ENCODE measurements at places on chromosomes 12 and 14.

GRCh38 chr12:10501030-10501429 lies 4.7 kb upstream of the EIF2S3B start:
- DNase-seq: peak; percentile 3

- DNase-seq: no peak
Measured at GRCh38 chr12:108048686-108049085, 80.4 kb upstream of the WSCD2 start.

DNA sequence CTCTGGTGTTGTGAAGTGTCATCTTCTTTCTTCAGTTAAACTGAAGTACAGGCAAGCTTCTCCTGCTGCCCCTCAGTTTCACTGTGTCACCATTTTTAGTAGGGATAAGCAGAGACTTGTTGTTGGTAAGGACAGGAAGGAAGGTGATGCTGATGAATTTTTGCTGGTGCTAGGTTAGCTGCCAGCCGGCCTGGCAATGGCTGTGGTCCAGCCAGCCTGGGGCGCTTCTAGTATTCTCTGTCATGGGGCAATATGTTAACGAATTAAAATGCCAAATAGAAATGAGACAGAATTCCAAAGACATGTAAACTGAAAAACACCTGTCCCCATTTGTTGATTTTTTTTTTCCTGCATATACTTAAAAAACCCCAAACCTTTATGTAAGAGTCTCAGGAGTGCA lies 602.9 kb downstream of the DIO2 start:
- DNase-seq: no peak

DNA sequence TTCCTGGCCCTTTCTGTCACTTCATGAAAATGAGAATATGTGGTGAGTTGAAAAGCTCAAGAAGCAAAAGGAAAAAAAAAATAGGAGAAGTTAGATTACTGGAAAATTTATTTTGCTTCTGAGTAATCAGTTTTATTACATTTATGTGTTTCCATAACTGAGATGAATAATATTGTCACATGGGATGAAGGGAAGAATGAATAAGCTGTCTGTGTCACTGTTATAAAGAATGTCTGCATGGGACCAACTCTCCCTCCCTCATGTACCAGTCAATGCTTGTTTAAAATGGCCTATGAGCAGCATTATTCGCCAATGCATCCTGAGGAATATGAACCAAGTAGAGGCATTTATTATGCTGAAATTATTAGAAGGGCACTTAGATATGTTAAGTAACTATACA lies 246.3 kb downstream of the PRKD1 start:
- DNase-seq: no peak

DNA sequence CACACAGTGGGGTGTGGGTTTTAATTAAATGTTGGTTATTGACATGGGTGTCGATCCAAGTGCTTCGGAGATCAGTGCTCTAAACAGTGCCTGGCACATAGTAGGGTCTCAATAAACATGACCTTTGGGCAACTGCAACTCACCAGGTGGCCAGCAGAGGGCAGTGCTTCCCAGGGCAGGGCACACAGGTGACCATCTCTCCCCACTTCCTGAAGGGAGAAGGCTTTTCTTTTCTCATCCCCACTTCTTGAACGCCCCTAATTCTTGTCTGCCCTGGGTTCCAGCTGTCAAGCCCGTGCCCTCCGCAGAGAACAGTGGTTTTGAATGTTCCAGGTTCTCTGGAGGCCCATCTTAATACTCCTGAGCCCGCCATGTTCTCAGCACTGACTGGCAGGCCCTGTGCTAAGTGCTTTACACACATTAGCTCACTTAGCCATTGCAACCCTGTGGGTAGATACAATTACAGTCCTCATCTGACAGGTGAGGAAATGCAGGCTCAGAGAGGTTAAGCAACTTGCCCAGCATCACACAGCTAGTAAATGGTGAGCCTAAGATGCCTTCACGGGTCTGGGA lies 16.3 kb downstream of the RAPGEF3 start:
- DNase-seq: peak; percentile 60
